ENCODE measurements at places on chromosomes 2 and 18. TPM values are rescaled to one million over a fixed set of nuclear protein-coding genes. Genes with fewer than 3 reads are reported as not detected.

KIAA2012 gene
- under 0.01 TPM for total RNA-seq

RNF152 gene
- 11.7 TPM for total RNA-seq

CNTNAP5 gene
- not detected for total RNA-seq

C2orf78 gene
- total RNA-seq: not detected

PROC gene
- total RNA-seq: not detected

KCNK3 gene
- total RNA-seq: under 0.01 TPM

TMEM178A gene
- 0.43 TPM for total RNA-seq

KCNF1 gene
- not detected for total RNA-seq

GCA gene
- total RNA-seq: 2.3 TPM

ZNF892 gene
- total RNA-seq: 4.2 TPM

MSTN gene
- under 0.01 TPM for total RNA-seq

EHD3 gene
- 48.8 TPM for total RNA-seq

Data from fibroblast of villous mesenchyme (primary cell).